ENCODE measurements at places on chromosomes 13 and 19. TPM values are rescaled to one million over a fixed set of nuclear protein-coding genes. Genes with fewer than 3 reads are reported as not detected.

The SLC17A7 gene
- total RNA-seq: 0.68 TPM

The ZNF829 gene
- 0.49 TPM for total RNA-seq

The ETHE1 gene
- total RNA-seq: 57.6 TPM

The DNAJC15 gene
- total RNA-seq: not detected

The STOML3 gene
- not detected for total RNA-seq

The ZNF699 gene
- total RNA-seq: 0.36 TPM
